ENCODE measurements at places on chromosomes 12 and 14.

GRCh38 chr14:103129301-103130016, 6.2 kb downstream of the TNFAIP2 start:
- ATAC-seq = no peak

- ATAC-seq = no peak
Observed at GRCh38 chr14:70804556-70805162, 4.7 kb downstream of the MAP3K9 start.

- ATAC-seq = no peak
Observed at GRCh38 chr12:3795066-3795465, 42.2 kb upstream of the CRACR2A start.

DNA sequence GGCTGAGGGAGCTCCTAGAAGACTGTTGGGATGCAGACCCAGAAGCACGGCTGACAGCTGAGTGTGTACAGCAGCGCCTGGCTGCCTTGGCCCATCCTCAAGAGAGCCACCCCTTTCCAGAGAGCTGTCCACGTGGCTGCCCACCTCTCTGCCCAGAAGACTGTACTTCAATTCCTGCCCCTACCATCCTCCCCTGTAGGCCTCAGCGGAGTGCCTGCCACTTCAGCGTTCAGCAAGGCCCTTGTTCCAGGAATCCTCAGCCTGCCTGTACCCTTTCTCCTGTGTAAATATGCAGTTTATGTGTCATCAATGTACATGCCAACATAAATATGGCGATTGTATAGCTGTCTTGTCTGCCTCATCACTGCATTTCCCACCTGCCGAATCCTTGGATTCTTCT, 7.5 kb downstream of the AMHR2 start:
- no peak for ATAC-seq

GRCh38 chr14:55332654-55333570, 61.7 kb downstream of the FBXO34 start:
- ATAC-seq = no peak
